Esophagus muscularis mucosa (tissue), 4 donors: ENCODE measurements at places on chromosomes 3 and 15. TPM values are rescaled to one million over a fixed set of nuclear protein-coding genes. Genes with fewer than 3 reads are reported as not detected.

DNA sequence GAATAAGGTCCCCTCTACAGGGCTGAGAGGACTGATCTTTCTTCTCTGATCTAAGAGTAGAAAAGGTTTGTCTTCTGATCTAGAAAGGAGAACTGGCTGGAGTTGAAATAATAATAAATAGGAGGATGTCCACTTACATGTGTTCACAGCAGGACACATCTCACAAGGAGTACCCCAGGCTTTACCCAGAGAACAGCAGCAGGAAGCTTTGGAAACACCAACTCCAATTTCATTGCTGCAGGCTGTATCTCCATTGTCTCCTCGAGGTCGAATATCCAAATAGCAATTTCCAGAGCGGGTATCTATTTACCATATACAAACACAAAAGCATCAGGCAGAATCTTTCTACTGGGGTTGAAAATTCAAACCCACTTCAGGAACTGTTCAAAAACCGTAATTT is 136.6 kb downstream of the DUT start:
- DNase-seq, result no peak
- peaks cover 44% of the 10 kb centered on the region for H3K4me1 ChIP-seq
- H3K4me3 ChIP-seq, result no peak overlapping the region

Gene CCDC13
- 5.3 TPM for total RNA-seq

GRCh38 chr3:159008401-159008800 is 206.5 kb downstream of the MFSD1 start:
- H3K27ac ChIP-seq, result no peak overlapping the region
- H3K27me3 ChIP-seq, result no peaks in the 10 kb centered on the region
- H3K4me1 ChIP-seq, result no peaks in the 10 kb centered on the region
- H3K36me3 ChIP-seq, result no peaks in the 10 kb centered on the region
- DNase-seq, result no peak

Gene XCR1
- not detected for total RNA-seq

Gene VPS33B
- total RNA-seq, result 9.5 TPM

- DNase-seq, result no peak
- no peaks in the 10 kb centered on the region for H3K4me1 ChIP-seq
- no peak overlapping the region for H3K27ac ChIP-seq
- no peak overlapping the region for H3K4me3 ChIP-seq
- no peaks in the 10 kb centered on the region for H3K27me3 ChIP-seq
Measured at GRCh38 chr3:148026009-148026588, 616.9 kb downstream of the ZIC1 start.

DNA sequence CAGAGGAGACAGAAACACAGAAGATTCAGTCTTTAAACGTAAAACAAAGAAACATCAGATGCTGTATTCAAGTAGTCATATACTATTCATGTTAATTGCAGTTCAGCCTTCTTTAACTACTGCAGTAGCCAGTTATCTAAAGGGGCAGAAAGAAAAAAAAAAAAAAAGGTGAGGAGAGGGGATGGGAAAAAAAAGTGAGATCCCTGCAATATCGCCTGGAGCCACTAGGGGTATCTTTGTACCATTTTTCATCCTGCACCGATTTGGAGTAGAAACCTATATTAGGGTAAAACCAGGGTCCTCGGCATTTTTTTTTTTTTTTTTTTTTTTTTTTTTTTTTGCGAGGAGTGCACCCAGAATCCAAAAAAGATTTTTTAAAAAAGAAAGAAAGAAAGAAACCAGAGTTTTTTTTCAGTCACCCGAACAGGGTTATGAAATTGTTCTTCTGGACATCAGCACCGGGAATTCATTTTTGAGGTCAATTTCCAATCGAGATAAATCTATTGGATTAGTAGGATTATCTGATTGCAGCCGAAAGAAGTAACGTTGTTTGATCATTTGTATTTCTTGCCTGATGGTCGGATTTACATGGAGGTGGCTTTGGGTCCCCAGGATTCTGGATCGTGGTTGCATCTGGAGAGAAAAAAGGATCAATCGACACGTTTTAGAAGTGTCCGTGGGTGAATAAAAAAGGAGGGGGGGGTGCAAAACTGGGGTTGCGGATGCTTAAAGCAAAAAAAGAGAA is 186.7 kb downstream of the NLGN1 start:
- H3K4me3 ChIP-seq, result peak overlapping the region; percentile 53
- peaks cover 13% of the 10 kb centered on the region for H3K4me1 ChIP-seq
- DNase-seq, result no peak
- no peak overlapping the region for H3K27ac ChIP-seq
- H3K27me3 ChIP-seq, result no peaks in the 10 kb centered on the region

Gene C3orf49
- total RNA-seq, result not detected

- no peak overlapping the region for H3K4me3 ChIP-seq
- H3K36me3 ChIP-seq, result peaks cover 18% of the 10 kb centered on the region
- no peaks in the 10 kb centered on the region for H3K4me1 ChIP-seq
- DNase-seq, result no peak
Measured at GRCh38 chr3:197124713-197125112, 95.1 kb upstream of the MELTF start.

DNA sequence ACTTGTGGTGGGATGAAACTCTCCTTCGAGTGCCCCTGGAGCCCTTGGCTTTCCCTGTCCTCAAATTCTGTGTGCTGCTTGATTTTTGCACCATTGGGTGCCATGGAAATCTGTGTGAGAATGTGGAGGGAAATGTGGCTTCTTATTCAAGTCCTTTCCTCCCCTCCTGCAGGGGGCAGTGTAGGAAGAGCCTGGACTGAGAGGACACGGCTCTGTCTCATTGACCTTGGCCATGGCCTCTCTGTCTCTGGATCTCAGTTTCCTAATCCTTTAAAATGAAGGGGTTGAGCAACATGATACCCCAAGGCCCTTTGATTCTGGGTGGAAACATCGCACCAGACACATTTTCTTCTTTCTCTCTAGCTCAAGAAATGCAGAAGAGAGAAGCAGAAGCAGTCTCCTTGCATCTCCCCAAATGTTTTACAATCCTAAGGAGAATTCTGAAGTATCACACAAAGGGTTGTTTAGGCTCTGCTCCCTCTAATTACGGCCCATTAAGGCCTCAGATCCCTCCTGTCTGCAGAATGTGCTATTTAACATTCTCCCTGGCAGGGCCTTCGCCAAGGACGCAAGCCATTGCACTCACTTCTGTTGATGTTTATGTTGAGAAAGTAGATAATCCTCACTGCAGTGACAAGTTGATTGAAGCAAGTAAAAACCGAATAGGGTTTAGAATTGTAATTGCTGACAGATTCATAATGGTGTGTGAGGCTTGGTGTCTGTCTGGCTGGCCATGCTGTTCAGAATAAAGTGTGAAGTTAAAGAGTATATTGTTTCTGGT is 169.1 kb downstream of the TPRG1 start:
- DNase-seq, result no peak
- H3K36me3 ChIP-seq, result no peaks in the 10 kb centered on the region
- peaks cover 8% of the 10 kb centered on the region for H3K4me1 ChIP-seq
- H3K27ac ChIP-seq, result no peak overlapping the region
- H3K27me3 ChIP-seq, result no peaks in the 10 kb centered on the region

Gene CRELD1
- total RNA-seq, result 47.4 TPM

Gene PPP1R14D
- total RNA-seq, result not detected

DNA sequence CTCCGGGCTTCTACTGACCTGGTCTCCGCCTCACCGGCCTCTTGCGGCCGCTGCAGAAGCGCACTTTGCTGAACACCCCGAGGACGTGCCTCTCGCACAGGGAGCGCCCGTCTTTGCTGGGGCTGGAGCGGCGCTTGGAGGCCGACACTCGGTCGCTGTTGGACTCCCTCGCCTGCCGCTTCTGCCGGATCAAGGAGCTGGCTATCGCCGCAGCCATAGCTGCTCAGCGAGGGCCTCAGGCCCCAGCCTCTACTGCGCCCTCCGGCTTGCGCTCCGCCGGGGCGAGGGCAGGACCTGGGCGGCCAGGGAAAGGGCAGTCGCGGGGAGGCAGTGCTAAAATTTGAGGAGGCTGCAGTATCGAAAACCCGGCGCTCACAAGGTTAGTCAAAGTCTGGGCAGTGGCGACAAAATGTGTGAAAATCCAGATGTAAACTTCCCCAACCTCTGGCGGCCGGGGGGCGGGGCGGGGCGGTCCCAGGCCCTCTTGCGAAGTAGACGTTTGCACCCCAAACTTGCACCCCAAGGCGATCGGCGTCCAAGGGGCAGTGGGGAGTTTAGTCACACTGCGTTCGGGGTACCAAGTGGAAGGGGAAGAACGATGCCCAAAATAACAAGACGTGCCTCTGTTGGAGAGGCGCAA is 319.2 kb downstream of the FGF12 start:
- no peaks in the 10 kb centered on the region for H3K27me3 ChIP-seq
- H3K36me3 ChIP-seq, result no peaks in the 10 kb centered on the region
- no peak for DNase-seq
- peak overlapping the region; percentile 91 for H3K27ac ChIP-seq
- H3K4me1 ChIP-seq, result peaks cover 32% of the 10 kb centered on the region

DNA sequence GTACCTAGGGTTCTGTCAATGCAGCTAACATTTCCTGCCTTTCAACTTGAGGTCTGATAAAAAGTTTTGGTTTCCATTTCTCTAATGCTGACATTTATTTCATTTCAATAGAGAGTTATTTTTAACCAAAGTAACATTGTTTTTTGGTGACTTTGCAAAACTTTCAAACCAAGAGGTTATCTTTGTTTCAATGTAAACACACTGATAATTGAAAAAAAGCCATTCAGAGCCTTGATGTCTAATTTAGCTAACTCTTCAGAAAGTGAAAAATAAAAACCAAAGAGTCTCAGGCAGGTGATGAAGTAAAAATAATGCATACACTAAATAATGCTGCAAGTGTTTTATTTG is 9.6 kb upstream of the TIPARP start:
- no peaks in the 10 kb centered on the region for H3K36me3 ChIP-seq
- no peak for DNase-seq
- H3K27ac ChIP-seq, result no peak overlapping the region
- no peaks in the 10 kb centered on the region for H3K27me3 ChIP-seq

DNA sequence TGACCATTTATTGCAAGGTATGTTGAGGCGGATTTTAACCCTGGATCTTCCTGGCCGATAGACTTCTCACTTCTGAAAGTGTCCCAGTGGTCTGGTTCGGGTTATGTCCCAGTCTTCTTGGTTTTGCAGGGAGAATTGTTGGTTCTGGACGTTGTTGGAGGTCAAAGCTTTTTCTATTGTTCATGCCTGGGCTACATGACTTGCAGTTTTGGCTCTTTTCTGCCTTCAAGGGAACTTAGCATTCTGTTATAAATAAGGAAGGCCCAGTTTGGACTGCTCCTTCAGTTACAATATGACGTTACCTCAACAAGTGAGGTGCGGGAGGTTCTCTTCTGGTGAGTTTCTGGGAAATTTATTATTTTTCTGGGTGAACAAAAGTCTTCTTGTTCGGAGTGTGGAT is 614.3 kb downstream of the DIPK2A start:
- no peaks in the 10 kb centered on the region for H3K4me1 ChIP-seq
- no peaks in the 10 kb centered on the region for H3K36me3 ChIP-seq
- H3K27me3 ChIP-seq, result no peaks in the 10 kb centered on the region

Gene SLC4A7
- total RNA-seq, result 41.1 TPM

GRCh38 chr15:45435124-45435903 is 57.0 kb upstream of the GATM start:
- H3K36me3 ChIP-seq, result no peaks in the 10 kb centered on the region
- H3K27me3 ChIP-seq, result no peaks in the 10 kb centered on the region
- H3K4me1 ChIP-seq, result no peaks in the 10 kb centered on the region
- no peak overlapping the region for H3K4me3 ChIP-seq

- H3K27me3 ChIP-seq, result peaks cover 9% of the 10 kb centered on the region
- peaks cover 9% of the 10 kb centered on the region for H3K4me1 ChIP-seq
- no peak overlapping the region for H3K4me3 ChIP-seq
Measured at GRCh38 chr15:76147906-76148570, 88.3 kb downstream of the TMEM266 start.

DNA sequence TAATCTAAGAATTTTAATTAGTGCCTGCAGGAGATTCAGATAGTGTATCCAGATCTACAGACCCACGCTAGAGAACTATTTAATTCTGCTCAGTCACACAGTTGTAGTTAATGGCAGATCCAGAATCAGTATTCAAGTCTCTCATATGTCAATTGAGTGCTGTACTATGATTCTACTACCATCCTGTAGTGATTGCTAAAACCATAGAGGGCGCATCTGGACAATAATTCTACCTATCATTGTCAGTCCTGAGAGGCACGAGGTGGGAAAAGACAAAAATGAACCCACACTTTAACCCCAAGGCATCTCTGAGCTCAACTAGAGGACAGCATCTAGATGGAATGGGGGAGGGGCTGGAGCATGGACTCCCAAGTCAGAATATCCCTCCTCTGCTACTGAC is 22.7 kb downstream of the DHX36 start:
- no peak overlapping the region for H3K27ac ChIP-seq
- H3K27me3 ChIP-seq, result no peaks in the 10 kb centered on the region
- no peak overlapping the region for H3K4me3 ChIP-seq
- H3K36me3 ChIP-seq, result peaks cover 49% of the 10 kb centered on the region
- no peak for DNase-seq
- H3K4me1 ChIP-seq, result no peaks in the 10 kb centered on the region

Gene TFG
- total RNA-seq, result 63.2 TPM

DNA sequence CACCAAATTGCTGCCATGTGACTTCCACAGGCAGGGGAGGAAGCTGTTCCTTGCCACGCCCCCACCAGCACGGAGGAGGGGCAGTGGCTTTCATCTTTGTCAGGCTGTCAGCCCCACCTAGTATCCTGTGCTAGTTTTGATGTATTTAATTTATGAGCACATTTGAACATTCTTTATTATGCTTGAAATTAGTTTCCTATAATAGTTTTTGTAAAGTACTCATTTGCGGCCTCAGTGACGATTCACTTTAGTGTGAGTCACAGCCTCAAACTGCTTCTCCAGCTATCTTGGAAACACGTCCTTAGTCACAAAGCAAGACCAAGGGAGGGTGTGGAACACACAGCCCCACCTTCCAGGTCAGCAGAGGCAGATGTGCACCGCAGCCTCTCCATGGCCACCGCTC is 239.9 kb upstream of the ATP10A start:
- no peaks in the 10 kb centered on the region for H3K27me3 ChIP-seq
- no peak overlapping the region for H3K27ac ChIP-seq
- no peak overlapping the region for H3K4me3 ChIP-seq
- no peak for DNase-seq

- H3K4me3 ChIP-seq, result no peak overlapping the region
- H3K4me1 ChIP-seq, result peaks cover 7% of the 10 kb centered on the region
- H3K27me3 ChIP-seq, result no peaks in the 10 kb centered on the region
- H3K27ac ChIP-seq, result no peak overlapping the region
Measured at GRCh38 chr3:120157681-120158080, 63.4 kb upstream of the GSK3B start.

DNA sequence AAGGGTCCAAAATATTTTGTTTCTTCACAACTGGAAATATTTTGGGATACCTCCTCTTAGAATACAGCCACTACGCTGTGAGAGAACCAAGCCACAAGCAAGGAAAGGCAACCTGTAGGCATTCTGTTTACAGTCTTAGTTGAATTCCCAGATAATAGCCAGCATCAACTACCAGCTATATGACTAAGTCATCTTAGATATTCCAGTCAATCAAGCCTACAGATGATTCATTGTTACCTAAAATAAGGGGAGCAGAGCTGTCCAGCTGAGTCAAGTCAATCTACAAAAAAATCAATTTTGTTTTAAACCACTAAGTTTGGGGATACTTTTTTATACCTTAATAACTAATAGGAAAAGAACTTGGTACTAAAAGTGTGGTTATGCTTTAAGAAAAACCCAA is 526.4 kb upstream of the DPPA4 start:
- no peak for DNase-seq
- no peaks in the 10 kb centered on the region for H3K36me3 ChIP-seq
- H3K4me3 ChIP-seq, result no peak overlapping the region
- no peaks in the 10 kb centered on the region for H3K27me3 ChIP-seq
- no peak overlapping the region for H3K27ac ChIP-seq
- H3K4me1 ChIP-seq, result no peaks in the 10 kb centered on the region

Gene SERINC4
- not detected for total RNA-seq
